Stimulated activated CD8-positive, alpha-beta memory T cell treated with anti-CD3 and anti-CD28 coated beads, Interleukin-12 subunit alpha, Interleukin-12 subunit beta, amount 100 ng/mL, for 4 hours (primary cell): ENCODE measurements at places on chromosomes 12 and 14.

- no peak for DNase-seq
These were observed 10.3 kb upstream of the SERPINA3 start for GRCh38 chr14:94601884-94602391.

DNA sequence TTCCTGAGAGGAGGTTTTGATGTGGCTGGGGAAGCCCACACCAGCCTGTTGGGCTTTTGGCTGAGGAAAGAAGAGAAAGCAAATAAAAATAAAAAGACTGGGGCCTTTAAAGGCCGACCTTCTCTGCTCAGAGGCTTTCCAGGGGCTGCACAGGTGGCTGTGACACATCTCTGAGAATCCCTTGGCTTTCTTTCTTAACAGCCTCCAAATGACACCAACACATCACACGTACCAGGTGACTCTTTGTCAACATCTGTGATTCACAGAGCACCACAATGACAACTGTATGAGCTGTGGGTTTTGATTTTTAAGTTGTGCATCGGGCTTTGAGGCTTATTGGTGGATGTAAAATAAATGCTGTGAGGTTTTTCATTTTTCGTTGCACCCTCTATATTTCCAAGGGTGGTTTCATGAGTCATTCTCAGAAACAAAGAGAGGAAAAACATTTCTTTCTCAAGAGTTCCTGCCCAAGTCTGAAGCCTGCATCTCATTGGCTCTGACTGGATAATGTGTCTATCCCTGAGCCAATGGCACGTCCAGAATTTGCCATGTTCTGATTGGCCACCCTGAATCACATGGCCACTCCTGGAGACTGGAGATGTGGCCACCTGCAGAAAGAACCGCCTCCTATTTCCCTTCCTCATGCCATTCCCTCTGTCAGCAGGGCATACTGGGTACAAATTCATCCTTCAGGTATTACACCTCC, 349.0 kb downstream of the GLT1D1 start:
- DNase-seq = no peak

DNA sequence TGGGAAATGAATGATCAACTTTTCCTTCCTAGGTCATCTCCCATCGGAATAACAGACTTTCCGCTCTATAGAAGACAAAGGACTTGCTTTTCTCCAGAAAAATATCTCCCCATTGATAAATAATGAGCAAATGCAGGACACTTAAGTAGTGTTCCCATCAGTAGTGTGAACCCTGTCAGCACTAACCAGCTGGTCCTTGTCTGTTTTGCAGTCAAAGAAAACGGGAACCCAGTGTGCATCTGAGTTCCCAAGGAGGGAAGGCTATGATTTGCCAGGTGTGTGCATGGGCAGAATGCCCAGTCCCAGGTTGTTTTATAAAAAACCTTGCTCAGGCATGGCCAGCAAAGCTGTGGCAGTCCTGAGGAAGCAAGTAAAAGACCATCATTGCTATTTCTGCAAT, 256.5 kb upstream of the HMGA2 start:
- no peak for DNase-seq

- no peak for DNase-seq
These were observed 126.3 kb downstream of the RALGAPA1 start for GRCh38 chr14:35682802-35683201.

DNA sequence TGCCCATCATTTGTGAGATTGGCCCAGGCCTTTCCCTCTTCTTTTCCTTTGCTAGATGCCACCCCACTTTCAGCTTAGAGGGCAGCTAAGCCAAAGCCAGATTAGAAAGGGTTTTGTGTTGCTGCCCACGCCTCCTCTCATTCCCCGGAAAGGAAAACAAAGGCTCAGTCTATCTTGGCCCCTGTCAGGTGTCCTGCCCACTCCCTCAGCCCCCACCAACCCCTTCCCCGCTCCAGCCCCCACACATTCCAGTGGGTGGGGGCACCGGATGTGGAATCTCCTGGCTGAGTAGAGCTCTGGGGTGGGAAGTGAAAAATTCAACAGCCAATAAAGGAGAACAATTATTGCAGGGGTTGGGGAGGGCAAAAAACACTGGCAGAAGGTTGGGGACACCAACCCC, 2.2 kb downstream of the BLOC1S1 start:
- no peak for DNase-seq

DNA sequence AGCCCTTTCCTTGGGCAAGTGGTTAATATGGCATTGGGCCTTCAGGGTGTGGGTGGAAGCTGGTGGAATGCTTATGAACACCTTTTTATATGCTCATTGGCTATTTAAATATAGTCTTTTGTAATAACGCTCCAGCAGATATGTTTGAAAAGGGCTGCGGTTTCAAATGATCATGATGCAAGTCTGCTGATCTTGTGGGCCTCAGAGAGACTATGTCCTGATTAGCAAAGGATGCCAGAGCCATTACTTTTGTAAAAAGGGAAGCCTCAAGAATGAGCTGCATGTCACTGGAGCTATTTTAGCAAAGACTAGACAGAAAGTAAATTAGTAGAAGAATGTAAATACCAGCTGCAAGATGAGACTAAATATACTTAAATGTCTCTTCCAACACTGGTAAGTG, 200.5 kb downstream of the GXYLT1 start:
- no peak for DNase-seq
